A549 treated with RU486 at 1 μM for 4 hours (cell line): ENCODE measurements at places on chromosomes 4 and X. TPM values are rescaled to one million over a fixed set of nuclear protein-coding genes. Genes with fewer than 3 reads are reported as not detected.

Gene RRH
- 0.06 TPM in 1 of 5 replicates, not detected in the others for total RNA-seq

Gene ATOH1
- not detected in 5 replicates for total RNA-seq

Gene AMELX
- total RNA-seq = not detected in 5 replicates

Gene IL9R
- 0.10 to 0.21 TPM (median 0.16 TPM) in 4 of 5 replicates, not detected in the other for total RNA-seq

Gene UGT2B17
- not detected in 5 replicates for total RNA-seq

Gene PFKFB1
- 0.10 TPM in 1 of 5 replicates, not detected in the others for total RNA-seq

Gene MBNL3
- 0.30 TPM in 1 of 5 replicates, not detected in the others for total RNA-seq

Gene PRR32
- total RNA-seq = not detected in 5 replicates

Gene XAGE1B
- total RNA-seq = 208 to 276 TPM (median 236 TPM) in 5 replicates

Gene NUP62CL
- 14.1 to 22.2 TPM (median 17.0 TPM) in 5 replicates for total RNA-seq

Gene PCDH7
- 0.03 to 0.22 TPM (median 0.10 TPM) in 5 replicates for total RNA-seq

Gene TEX13A
- not detected in 5 replicates for total RNA-seq

Gene TMPRSS11E
- total RNA-seq = not detected in 5 replicates

Gene BST1
- total RNA-seq = 17.1 to 22.2 TPM (median 19.1 TPM) in 5 replicates

Gene CLCN4
- total RNA-seq = 3.1 to 5.9 TPM (median 4.0 TPM) in 5 replicates

Gene FGF13
- total RNA-seq = not detected in 5 replicates

Gene KLF8
- 0.08 TPM in 2 of 5 replicates, not detected in the others for total RNA-seq

Gene CXCL3
- 5.6 to 7.7 TPM (median 6.2 TPM) in 5 replicates for total RNA-seq

Gene OPRPN
- total RNA-seq = not detected in 5 replicates

Gene DCX
- not detected in 5 replicates for total RNA-seq

Gene MAGEA11
- total RNA-seq = not detected in 5 replicates

Gene CABS1
- not detected in 5 replicates for total RNA-seq

Gene JCHAIN
- total RNA-seq = 0.45 to 1.4 TPM in 2 of 5 replicates, not detected in the others

Gene PRAF2
- 36.7 to 46.1 TPM (median 43.4 TPM) in 5 replicates for total RNA-seq

Gene CT45A10
- total RNA-seq = 0.13 to 0.56 TPM (median 0.33 TPM) in 3 of 5 replicates, not detected in the others

Gene PABPC4L
- 0.06 to 0.10 TPM (median 0.07 TPM) in 4 of 5 replicates, not detected in the other for total RNA-seq

Gene EGFL6
- not detected in 5 replicates for total RNA-seq

Gene NPFFR2
- total RNA-seq = not detected in 5 replicates

Gene GUCY1A1
- total RNA-seq = not detected in 5 replicates

Gene UBA6
- 11.6 to 25.8 TPM (median 16.1 TPM) in 5 replicates for total RNA-seq

Gene ASB12
- total RNA-seq = not detected in 5 replicates

Gene KIF4A
- total RNA-seq = 24.2 to 29.0 TPM (median 27.9 TPM) in 5 replicates

Gene PNMA6F
- total RNA-seq = not detected in 5 replicates

Gene IL13RA1
- total RNA-seq = 30.3 to 60.9 TPM (median 55.2 TPM) in 5 replicates

Gene FGF5
- 0.06 to 0.74 TPM (median 0.34 TPM) in 5 replicates for total RNA-seq

Gene NLGN3
- total RNA-seq = 0.89 to 1.0 TPM (median 1.00 TPM) in 5 replicates

Gene GDPD2
- 0.06 TPM in 1 of 5 replicates, not detected in the others for total RNA-seq

Gene JADE3
- 10.0 to 14.8 TPM (median 12.7 TPM) in 5 replicates for total RNA-seq

Gene SPACA5B
- not detected in 5 replicates for total RNA-seq

Gene PRICKLE3
- total RNA-seq = 16.1 to 21.8 TPM (median 19.4 TPM) in 5 replicates

Gene PPP2R2C
- 28.1 to 37.9 TPM (median 35.6 TPM) in 5 replicates for total RNA-seq
